ENCODE measurements at places on chromosomes 2 and 18.

DNA sequence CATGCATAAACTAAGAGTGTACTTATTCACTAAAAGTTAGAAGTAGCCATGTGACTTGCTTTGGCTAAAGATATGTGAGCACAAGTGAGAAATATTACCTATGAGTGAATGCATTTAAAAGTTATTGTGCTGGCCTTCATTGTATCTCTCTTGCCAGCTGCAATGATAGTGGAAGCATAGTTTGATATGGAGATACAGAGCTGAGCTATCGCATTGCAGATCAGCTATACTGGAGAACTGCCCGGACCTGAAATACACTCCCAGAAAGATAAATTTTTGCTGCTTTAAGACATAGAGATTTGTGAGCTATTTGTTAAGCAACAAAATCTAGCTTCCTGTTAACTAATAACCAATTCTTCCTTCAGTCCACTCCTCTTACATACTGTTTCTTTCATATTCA is 571.1 kb downstream of the CPS1 start:
- no peak for DNase-seq

GRCh38 chr18:76619261-76619620 is 124.2 kb upstream of the ZNF516 start:
- no peak for DNase-seq

- no peak for DNase-seq
Measured at GRCh38 chr18:3454365-3455089, 4.6 kb downstream of the TGIF1 start.

- no peak for DNase-seq
Measured at GRCh38 chr2:96591054-96591453, 47.1 kb downstream of the KANSL3 start.
